ENCODE measurements at places on chromosomes 2 and 18.

DNA sequence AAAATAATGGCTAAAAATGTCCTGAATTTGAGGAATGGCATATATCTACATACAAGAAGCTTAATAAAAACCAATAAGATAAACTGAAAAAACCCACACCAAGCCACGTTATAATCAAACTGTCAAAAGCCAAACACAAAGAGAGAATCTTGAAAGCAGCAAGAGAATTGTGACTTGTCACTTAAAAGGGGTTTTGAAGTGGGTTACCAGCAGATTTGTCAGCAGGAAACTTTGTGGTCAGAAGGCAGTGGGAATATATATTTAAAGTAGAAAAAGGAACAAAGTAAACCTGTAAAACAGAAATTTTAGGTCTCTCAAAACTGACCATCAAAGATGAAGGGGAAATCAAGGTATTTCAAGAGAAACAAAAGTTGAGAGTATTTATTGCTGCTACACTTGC, 171.9 kb upstream of the CNTNAP5 start:
- DNase-seq = no peak

GRCh38 chr18:74929110-74929509, 279.8 kb downstream of the PTGR3 start:
- DNase-seq = no peak

DNA sequence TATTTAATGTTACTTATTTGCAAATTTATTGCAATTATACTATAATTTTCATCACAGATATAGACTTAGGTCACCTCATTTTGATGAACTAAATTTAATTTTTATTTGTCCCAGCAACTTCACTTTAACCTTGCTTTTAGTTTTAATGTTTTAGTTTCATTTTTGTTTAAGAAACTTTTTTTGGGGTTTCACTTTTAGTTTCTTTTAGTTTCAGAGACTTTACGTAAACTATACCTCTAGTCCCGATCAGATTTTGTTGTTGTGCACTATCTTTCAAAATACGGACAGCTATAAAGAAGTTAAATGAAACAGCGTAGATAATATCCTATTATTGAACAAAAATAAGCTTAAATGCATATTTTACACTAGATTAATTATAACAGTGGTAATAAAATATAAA, 460.5 kb downstream of the ERBB4 start:
- DNase-seq = no peak

- DNase-seq = no peak
Measured at GRCh38 chr18:44080054-44080453, 600.6 kb upstream of the SETBP1 start.

GRCh38 chr2:124646166-124646815, 621.2 kb downstream of the CNTNAP5 start:
- no peak for DNase-seq

DNA sequence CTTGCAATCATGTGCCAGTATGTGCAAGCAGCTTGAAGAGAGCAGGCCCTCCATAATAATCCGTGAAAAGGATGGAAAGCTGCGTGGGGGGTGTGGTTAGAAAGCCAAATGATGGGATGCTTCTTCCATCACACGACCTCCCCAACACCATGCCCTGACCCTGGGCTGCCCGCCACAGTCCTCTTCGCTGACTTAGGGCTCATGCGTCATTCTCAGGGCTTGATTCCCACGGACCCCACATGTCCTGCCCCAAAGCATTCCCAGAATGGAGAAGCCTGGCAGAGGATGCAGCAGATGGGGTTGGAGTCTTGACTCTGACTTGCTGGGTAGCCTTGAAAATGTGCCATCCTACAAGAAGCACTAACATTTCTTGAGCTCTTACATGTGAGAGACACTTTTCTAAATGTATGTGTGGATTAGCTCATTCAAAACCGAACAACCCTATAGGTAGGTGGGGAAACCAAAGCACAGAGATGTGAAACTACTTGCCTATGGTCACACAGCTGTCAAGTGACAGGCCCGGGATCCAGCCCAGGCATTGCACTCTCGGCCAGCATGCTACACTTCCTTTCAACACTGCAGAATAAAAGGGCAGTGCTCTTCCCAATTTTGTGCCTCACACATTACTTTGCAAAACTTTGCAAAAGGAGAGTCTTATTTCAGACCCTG, 3.7 kb downstream of the TNS1 start:
- DNase-seq = no peak

- DNase-seq = no peak
Measured at GRCh38 chr18:25275412-25276001, 76.5 kb downstream of the ZNF521 start.

- no peak for DNase-seq
Measured at GRCh38 chr2:101251844-101252407, 760 bp upstream of the CNOT11 start.

- no peak for DNase-seq
Measured at GRCh38 chr18:56652802-56653201, 1.6 kb downstream of the WDR7 start.

DNA sequence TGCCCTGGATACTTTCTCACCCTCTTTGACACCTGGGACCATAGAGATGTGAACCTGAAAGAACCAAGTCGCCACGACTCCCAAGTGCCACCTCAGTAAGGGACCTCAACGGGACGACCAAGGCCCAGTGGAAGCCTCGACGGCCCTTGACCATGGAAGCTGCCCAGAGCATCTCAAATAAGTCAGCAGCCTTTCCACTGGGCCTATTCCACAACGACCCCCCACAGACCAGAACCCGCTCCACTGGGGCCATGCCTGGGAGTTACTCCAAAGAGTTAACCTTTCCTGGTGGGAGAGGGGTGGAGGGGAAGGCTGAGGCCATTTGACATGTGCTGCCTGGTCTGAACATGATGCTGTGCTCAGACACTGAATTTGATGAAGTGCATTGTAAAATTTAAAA, 146.9 kb downstream of the KLHL29 start:
- no peak for DNase-seq

- no peak for DNase-seq
Measured at GRCh38 chr18:49456794-49457193, 3.7 kb downstream of the DYM start.

GRCh38 chr2:203578759-203579643, 43.9 kb upstream of the RAPH1 start:
- DNase-seq = no peak

DNA sequence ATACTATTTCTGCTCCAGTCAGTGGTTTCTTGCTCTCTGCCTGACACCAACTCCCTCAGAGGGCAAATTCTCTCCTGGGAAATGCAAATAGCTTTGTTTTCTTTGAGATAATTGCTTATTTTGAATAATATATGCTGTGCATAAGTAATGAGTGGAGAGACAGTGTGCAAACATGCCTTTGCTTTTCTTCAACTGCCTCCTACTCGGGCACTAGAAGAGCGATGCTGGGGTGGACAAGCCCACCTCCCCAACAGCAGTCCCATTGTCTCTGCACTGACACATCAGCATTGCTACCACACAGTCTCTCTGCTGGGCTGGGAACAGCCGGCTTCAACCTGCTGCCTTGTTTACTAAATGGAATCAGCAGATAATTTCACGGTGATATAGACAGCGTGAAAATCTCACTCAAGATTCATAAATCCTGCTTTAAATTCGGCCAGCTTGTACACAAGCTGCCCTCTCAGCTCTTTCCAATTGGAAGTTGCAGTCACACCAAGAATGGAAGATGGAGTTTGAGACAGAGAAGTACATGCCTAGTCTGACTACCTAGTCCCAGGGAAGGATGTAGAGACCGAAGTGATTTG, 694.5 kb downstream of the TDRD15 start:
- DNase-seq = no peak

GRCh38 chr2:102317715-102318114, 6.4 kb downstream of the IL1RL1 start:
- no peak for DNase-seq

DNA sequence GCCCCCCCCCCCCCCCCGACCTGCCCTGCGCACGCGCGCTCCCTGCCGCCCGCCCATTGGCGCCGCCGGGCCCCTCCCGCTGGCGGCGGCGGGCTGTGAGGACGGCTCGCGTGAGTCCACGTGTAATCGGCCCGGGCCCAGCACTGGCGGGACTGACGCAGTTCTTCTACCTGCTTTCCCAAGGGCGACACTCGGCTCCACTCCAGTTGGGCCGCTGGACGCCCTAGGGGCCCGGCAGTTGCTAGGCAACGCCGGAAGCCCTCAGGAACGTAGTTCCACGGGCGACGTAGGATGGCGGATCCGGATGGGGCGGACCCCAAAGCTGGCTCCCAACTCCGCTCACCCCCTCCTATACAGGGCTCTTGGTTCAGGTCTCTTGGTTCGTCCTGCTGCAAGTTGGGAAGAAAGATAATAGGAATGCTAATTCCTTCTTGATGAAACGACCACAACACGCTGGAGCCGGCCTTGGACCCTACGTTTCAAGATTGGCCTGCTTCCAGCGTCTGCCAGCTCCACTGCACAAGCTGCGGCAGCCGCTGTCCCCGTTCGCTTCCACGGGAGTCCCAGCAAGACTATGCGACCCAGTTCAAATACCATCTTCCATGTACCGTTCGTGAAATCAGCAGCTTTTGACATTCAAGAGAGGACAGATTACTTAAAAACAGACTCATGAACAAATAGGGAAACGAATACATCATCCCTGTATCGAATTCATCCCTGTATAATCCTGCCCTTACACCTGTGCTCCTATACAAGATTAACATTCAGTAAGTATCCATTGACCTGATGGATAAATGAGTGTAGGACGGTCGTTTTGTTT, 415 bp upstream of the MCFD2 start:
- DNase-seq = peak; percentile 75

GRCh38 chr2:237486334-237486818, 675 bp upstream of the MLPH start:
- DNase-seq = no peak

- peak; percentile 32 for DNase-seq
Measured at GRCh38 chr18:26103579-26103978, 13.2 kb upstream of the SS18 start.

GRCh38 chr18:78849458-78849857, 130.2 kb upstream of the SALL3 start:
- DNase-seq = no peak

GRCh38 chr18:63908858-63909257, 1.1 kb downstream of the SERPINB10 start:
- no peak for DNase-seq

DNA sequence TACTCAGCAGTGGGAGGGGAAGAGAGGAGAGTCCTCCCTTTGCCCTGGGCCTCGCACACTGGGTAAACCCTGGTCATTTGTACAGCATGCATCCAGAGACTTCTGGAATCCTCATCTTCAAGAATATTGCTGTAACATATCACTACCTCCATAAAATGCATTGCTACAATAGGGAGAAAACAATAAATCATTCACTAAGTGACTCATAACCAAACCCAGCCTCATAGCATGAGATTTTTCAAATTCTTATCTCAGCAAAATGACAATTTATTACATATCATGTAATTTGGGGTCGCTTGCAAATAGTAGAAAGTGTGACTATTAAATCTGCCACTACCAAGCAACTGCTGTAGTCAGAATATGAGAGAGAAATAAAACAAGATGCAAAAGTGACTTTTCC, 189.4 kb downstream of the ALK start:
- DNase-seq = no peak

GRCh38 chr2:177568893-177569292, 176.3 kb downstream of the AGPS start:
- no peak for DNase-seq

DNA sequence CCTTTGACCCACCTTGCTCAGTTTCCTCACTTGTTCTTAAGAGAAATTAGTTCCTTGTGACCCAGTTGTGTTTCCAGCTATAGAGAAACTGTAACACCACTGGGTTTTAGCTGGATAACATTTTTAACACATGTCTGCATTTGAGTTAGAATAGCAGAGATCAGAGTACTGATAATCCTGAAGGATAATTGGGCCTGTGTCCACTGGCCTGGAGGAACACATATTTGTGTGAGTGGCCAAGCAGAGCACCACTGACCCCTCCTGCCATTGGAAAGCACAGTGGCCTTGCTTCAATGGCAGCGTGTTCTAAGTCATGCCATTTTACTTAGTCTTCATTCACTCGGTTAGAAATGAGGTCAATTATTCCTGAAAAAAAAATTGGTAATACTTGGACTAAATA, 42.6 kb downstream of the PKP4 start:
- no peak for DNase-seq

DNA sequence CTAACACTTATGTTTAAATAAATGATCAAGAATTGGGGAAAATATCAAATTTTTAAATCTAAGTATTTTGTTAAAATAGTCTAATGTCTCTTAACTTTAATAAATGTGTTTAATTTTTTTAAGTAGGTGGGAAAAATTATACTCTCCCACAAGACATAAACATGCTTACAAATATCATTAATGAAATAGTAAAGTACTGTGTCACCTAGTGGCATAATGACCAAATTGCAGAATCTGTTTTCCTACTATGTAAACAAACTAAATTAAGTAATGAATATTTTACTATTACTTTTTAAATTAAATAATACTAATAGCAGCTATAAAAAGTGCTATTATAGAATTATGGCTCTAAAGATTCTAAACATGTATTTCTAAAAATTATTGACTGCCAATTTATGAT, 52.0 kb upstream of the CHAC2 start:
- no peak for DNase-seq

- no peak for DNase-seq
Measured at GRCh38 chr2:74497777-74498499, 1.5 kb downstream of the LBX2 start.

GRCh38 chr2:24332791-24333540, 27.4 kb downstream of the ITSN2 start:
- DNase-seq = no peak

GRCh38 chr18:79581911-79582310, 97.7 kb upstream of the CTDP1 start:
- no peak for DNase-seq

DNA sequence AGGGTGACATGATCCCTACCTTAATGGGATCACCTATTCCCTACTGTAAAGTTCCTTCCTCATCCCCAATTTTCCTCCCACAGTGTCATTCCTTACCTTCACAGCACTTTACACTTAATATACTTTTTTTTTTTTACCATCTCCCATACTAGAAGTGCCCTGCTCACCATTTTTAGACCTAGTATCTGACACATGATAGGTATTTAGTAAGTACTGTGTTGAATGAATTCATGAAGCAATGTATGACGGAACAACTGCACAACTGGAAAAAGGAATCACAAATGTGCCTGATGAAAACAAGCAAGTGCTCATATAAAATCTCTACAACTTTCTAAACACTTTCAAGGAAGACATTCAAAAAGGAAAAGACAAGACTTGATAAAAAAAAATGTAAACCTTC, 77.0 kb upstream of the ST8SIA5 start:
- no peak for DNase-seq

GRCh38 chr2:182321096-182321495, 105.7 kb downstream of the PDE1A start:
- no peak for DNase-seq

GRCh38 chr2:13474538-13474937, 757.8 kb downstream of the TRIB2 start:
- no peak for DNase-seq

DNA sequence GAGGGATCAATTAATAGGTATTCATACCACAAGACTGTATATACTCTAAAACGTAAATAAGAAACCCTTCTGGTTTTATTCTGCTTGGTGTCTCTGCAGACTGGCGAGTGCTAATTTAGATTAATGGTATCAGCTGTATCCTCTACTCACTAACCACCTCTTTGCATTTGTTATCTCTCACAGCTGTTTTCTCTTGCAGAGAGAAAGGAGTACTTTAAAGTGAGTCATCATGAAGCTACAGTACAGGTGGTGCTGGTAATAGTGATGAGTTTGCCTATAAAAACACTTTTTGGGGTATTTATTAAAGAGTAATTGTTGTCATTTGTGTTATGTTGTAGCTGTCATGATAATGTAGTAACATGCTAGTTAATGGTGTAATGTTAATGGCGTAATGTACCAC, 147.7 kb downstream of the NETO1 start:
- DNase-seq = no peak

- DNase-seq = no peak
Measured at GRCh38 chr2:231211486-231211885, 13.1 kb downstream of the ARMC9 start.

Measured in activated CD8-positive, alpha-beta memory T cell treated with anti-CD3 and anti-CD28 coated beads, Interleukin-2, amount 50 U/mL, for 4 hours (primary cell).